ENCODE measurements at places on chromosomes 1 and 21.

GRCh38 chr1:8174807-8175206 is 143.1 kb upstream of the SLC45A1 start:
- DNase-seq, result no peak

DNA sequence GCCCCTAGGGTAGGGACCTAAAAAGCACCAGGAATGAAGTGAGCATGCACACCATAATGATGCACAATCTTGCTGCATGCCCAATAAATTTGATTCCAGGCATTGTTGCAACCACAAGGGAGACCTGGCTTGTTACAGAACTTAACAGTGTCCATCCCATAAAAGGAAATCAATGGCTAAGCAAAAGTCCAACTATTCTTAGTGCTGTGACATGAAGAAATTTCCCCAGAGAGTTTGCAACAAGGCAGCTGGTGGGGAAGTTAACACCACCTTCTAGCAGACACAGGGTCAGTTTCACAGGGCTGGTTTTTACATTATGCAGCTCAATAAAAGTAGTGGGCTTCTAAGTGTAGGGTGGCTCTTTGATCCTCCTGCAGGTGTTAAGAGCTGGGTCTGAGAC is 221.1 kb downstream of the KCNJ6 start:
- DNase-seq, result no peak

DNA sequence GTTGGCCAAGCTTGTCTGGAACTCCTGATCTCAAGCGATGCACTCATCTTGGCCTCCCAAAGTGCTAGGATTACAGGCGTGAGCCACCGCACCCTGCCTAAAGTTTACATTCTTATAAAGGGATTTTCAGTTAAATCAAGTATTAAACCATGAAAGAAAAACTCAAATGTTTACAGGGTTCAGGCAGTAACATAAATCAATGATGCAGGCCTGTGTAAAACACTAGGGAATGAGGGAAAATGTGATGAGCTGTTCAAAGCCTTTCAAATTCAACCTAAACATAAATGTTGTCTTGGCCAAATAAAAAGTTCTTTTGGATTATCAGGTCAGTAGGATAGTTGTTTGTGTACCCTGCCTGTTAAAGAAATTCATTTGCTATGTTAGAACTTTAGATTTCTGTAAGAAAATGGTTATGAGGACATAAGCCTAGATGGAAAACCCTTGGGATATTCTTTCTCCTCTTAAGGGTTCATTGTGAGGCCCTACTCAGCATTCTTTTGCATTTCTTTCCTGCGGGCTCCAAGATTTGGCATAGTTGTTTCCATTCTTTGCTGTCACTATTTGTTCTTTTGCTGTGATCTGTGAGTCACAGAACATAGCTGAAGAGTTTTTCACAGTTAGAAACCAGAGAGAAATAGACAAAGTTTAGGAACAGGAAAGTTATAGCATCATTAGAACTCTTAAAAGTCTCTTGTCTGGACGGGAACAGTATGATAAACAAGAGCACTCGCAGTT is 8.9 kb upstream of the ZRANB2 start:
- DNase-seq, result no peak

DNA sequence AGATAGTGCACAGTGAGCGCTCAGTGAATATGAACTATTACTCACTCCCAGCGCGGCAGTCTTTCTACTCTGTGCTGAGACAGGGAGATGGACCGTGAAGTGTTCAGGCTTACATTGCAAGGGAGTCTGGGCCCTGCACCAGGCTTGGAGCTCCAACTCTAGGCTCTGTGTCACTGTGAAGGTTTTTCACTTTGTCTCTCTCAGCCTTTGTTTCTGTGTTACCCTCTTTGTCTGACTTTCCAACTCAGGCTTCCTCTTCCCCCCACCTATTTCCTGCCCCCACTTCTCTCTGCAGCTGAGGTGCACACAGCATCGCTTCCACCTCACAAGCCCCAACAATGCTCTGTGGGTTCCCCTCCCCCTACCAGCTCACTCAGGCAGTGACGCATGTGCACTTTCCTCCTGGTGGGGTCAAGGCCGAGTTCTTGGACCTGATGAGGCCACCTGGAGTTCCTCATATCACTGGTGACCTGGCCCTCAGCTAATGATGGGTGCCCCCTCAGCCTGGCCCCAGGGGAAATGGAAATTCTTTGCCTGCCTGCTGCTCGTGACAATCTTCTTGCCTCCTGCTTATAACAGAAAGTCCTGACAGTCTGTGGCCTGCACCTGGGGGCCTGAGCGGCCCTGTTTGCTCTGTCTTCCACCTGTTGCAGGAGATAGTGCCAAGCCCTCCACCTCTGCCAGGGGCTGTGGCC is 1.1 kb upstream of the LCK start:
- no peak for DNase-seq

DNA sequence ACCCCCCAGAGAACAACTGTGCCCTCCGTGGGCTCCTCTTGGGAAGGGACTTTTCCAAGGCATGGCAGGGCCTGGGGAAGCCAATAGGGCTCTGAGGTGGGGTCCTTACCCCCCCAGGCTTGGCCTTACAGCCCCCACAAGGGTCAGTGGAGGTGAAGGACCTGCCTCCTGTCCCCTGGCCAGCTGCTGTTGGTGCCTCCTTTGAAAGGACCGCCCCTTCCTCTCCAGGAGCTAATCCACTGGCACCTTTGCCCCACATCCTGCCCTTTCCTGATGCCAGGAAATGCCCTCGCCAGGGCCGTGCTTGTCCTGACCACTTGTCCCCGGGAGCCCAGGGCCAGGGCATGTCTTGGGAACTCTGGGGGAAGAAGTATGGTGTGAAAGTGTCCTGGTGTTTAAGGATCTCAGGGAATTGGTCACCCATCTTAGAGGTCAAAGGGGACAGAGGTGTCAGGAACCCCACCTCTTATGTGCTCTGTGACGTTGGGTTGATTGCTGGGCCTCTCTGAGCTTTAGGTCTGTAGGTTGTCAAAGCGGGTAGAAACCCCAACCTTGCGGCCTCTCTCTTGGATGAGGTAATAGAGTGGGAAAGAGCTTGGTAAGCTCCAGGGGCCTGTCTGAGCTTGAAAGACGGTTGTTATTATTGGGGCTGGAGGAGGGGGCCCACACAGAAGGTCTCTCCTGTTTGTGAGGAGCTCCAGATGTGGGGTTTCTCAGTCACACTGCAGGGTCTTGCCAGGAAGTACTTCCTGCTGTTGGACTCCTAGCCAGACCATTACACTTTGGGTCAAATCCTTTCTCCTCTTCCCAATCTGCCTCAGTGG is 2.8 kb downstream of the KCNQ4 start:
- DNase-seq, result no peak

- no peak for DNase-seq
Observed at GRCh38 chr1:111743679-111744101, 4.5 kb upstream of the INKA2 start.

DNA sequence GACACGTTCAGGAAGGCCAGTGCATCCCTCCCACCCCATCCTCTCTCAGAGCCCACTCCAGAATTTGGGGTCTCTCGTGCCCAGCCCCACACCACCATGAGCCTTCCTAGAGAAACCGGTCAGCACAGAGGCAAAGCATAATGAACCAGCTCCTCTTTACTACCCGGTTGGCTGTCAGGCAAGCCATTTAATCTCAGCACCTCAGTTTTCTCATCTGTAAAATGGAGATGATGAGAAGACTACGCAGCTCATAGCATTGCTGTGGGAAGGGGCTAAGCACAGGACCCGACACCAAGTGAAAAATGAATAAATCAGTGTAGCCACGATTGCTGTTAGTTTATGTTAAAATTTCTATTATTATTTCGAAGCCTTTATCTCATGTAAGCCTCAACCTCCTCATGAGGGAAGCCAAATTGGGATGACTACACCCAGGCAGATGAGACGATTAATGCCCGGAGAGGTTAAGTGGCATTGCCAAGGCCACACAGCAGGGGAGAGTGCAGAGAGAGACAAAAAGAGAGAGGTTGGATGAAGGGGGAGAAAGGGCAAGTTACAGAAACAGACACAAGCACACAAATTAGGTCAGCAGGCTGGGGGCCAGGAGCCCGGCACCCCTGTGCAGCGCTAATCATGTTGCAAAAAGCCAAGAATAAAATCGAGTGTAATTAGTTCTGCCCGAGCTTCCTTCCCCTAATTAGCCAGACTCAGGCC is 25.7 kb downstream of the SDC3 start:
- DNase-seq, result no peak

DNA sequence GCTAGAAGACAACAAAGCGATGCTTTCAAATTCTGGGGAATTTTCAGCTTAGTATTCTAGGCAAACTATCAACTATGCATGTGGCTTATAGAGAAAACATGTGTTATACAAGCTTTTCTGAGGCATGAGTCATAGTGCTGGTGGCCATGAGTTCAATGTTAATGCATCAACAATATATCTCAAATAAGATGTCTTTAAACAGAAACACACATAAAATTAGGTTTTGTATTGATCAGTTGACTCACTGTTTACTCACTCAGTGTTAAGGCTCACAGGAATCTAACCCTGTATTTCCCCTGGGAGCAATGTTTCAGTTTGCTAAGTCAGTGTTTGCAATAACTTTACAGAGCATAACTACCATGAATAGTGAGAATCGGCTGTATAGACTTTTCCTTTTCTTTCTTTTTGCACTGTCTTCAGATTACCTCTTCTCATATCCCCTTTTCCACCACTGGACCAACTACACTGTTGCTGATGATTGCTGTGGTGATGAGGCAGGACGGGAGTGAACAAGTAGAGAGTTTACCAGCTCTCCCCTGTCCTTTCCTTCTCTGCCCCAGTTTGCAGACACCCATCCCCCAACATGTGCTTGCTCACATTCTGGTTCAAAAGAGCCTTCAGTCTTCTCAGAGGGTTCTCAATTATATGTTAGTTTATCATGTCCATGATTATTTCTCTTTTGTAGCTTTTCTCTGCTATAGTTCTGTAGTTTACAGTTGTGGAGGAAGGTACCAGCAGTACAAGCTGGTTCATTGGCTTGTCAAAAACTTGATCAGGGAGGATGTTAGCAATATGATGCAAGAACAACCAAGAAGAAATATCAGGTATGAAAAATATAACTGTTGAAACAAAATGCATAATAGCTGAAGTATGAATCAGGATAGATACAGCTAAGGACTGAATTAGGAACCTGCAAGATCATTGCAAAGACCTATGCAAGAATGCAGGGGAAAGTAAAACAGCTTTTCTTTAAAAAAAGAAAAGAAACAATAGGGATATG is 23.9 kb downstream of the CD2 start:
- DNase-seq, result no peak

DNA sequence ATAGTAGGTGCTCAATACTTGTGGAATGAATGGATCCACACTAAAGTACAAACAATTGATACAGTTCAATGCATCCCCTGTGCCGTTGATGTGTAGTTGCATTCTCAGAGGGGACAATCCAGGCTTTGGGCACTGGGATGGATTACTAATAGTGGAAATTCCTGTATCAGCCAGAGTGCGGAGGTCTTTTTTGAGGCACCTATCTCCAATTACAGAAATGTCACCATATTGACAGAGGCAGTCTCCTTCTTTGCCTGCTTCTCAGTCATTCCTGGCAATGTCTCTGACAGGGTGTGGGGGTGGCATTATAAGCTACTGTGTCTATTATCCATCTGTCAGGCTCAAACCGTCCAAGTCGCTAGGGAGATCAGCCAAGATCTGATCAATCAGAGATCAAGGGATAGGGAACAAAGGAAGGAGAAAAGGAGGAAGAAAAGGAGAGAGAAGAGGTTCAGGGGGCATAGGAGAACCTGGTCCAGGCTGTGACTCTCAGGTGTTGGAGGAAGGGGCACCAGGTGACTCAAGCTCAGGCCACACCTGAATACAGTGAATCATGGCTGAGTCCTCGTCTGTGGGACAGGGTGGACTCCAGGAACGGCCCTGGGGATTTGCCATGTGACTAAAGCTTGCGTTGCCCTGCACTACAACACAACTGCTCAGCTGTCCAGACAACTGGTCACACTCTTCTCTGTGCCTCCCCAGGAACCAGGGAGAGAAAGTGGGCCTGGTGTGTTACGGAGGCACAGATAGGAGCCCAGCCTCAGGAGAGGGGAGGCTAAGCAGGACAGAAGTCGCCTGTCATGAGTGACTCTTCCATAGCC is 3.4 kb upstream of the LAMB3 start:
- DNase-seq, result no peak

DNA sequence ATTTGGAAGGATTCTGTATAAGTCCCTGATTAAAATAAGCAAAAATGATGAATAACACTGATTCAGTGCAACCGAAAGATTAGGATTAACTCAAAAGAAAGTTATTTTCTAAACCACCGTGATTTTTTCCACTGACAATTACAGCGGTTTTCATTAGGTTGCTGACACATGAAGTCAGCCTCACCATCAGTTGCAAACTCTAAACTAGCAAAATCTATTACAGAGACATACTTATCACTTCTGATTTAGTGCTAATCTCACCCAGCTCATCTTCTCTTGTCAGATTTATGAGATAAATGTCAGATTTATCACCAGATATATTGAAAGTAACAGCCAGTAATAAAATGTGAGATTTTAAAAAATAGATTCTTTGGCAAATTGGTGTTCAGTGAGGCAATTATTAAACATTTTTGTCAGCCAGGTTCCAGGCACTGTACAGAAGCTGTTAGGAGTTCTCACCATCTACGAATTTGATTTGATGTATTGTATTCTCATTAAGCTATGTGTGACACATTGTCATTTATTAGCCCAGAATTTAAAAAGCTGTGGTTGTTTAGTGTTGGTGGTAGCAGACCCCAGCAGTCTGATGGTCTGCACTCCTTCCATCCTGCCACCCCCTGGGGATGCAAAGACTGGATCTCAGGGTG is 37.3 kb upstream of the LGALS8 start:
- no peak for DNase-seq

DNA sequence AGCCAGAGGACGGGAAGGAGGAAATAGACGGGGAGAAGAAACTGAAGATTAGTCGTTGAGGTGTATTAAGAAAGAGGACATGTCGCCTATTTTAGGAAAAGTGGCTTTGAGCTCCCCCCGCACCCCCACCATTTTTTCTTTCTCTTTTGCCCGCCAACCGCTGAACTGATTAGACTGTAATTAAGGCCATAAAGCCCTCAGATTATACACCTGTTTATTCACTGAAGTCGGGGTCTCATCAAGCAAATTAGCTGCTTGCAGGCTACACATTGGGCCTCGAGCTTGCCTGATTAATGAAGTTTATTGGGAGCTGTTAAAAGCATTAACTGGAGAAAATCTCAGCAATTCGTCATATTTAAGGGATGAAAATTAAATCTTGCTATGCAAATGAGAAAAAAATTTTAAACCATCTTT is 119.4 kb upstream of the RRP15 start:
- DNase-seq, result no peak

- DNase-seq, result no peak
Observed at GRCh38 chr21:45388011-45388521, 16.9 kb upstream of the COL18A1 start.

DNA sequence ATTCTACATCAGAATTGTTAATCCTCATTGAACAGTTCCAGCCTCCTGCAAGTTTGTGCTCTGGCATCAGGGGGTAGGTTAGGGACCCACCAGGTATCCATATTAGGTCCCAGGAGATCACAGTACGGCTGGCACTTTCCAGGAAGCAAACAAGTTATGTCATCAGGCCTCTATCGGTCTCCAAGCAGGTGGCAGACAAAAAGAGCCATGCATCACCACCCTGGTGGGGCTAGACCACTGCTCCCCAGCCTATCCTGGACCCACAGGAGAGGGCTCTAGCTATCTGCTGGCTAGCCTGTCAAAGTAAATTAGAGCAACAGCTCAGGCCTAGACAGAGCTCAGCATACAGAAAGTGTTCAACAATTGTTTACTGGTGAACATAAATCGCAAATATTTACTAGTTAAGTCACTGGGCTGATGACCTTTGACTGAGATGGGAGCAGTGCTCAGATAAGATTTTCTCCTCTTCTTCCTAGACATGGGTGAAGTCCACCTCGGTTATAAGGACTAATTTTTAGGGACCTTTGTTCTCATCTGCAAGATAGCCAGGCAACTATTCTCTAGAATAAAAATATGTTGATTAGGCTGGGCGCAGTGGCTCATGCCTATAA is 6.4 kb downstream of the NUAK2 start:
- no peak for DNase-seq
